ENCODE measurements at places on chromosomes 12 and 14. TPM values are rescaled to one million over a fixed set of nuclear protein-coding genes. Genes with fewer than 3 reads are reported as not detected.

- DNase-seq: no peak
Observed at GRCh38 chr12:93099792-93100191, 170.7 kb upstream of the EEA1 start.

DNA sequence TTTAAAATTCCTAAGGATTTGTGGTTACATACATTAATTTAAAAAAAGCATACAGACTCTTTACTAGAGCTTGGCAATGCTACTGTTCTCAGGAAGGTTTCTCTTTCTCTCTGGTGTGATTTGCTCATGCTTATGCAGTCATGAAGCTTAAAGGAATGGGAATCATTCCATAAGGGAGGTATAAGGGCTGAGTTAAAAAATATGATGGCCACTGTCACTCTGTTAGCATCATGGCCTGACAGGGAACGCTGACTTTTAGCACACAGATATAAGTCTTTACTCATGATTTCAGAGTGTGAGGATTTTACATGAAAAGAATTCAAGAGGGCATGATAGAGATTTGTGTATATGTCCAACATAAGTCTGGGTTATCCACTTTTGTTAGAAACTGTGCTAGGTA is 3.8 kb downstream of the MYF5 start:
- no peak for DNase-seq

DNA sequence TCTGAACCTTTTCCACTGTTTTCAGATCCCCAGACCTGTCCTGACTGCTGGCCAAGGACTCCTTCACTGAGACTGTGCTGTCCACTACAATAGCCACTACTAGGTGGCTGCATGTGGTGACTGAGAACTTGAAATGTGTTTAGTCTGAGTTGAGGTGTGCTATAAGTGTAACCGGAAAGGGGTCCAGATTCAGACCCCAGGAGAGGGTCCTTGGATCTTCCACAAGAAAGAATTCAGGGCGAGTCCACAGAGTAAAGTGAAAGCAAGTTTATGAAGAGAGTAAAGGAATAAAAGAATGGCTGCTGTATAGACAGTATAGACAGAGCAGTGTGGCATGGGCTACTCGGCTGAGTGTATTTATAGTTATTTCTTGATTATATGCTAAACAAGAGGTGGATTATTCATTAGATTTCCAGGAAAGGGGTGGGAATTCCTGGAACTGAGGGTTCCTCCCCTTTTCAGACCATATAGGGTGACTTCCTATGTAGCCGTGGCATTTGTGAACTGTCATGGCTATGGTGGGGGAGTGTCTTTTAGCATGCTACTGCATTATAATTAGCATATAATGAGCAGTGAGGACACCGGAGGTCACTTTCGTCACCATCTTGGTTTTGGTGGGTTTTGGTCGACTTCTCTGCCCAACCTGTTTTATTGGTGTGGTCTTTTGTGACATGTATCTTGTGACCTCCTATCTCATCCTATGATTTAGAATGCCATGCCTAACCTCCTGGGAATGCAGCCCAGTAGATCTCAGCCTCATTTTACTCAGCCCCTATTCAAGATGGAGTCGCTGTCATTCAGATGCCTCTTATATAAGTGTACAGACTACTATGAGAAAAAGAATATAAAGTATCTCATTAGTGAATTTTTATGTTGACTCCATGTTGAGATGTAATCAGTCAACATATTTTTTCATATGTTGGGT is 70.0 kb upstream of the SRSF5 start:
- no peak for DNase-seq

DNA sequence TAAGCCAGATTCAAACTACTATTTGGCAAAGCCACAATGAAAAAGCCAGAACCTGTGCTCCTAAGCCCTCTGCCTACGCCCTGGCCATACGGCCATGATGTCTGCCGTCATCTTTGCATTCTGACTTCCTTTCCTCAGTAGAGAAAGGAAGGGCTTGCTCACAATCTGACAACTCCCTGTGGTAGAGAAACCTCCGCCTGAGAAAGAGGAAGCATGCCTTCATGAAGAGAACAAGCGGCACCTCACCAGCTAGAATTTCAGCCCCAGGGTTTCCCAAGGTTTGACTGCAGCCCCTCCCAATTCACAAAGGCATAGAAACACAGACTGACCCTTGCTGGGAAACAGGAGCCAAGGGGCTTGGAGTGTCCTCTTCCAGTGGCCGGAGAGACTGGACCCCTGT is 25.7 kb downstream of the TEP1 start:
- no peak for DNase-seq

DNA sequence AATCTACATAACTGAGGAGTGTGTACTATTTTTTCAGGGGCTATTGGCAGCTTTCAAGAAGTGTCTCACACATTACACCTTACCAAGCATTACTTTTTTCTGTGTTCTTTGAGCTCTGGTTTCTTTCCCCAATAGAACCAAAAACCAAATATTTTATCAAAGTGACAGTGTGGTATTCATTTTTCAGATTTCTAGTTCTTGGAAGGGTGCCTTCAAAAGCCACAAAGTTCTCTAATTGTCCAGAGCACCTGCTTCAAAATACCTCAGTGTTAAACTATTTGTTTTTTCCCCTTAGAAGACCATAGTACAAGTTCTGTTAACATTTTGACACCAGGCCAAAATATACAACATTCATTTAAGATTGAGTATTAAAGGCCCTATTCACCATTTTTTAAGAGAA is 515.7 kb downstream of the ETNK1 start:
- DNase-seq: no peak

GRCh38 chr12:72631926-72632685 is 359.9 kb downstream of the TRHDE start:
- no peak for DNase-seq

GRCh38 chr12:54593135-54593534 is 4.7 kb upstream of the PPP1R1A start:
- DNase-seq: no peak

DNA sequence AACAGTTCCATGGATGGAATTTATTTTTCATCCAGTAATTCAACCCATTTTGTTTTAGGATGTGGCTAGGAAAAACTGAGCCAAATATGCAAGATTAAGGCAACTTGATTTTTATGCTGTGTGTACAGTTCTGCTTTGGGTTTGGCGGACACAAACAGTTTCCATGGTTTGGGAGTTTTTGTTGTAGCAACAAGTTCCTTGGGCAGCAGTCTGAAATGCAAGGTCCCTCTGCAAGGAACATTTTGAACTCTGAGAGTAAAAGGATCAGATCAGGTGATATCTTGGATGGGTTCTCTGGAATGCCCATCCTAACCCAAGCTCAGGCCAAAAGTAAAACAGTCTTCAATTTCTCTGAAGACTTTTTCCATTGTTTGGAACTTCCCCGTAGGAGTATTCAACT is 161.2 kb downstream of the TMX1 start:
- DNase-seq: no peak

DNA sequence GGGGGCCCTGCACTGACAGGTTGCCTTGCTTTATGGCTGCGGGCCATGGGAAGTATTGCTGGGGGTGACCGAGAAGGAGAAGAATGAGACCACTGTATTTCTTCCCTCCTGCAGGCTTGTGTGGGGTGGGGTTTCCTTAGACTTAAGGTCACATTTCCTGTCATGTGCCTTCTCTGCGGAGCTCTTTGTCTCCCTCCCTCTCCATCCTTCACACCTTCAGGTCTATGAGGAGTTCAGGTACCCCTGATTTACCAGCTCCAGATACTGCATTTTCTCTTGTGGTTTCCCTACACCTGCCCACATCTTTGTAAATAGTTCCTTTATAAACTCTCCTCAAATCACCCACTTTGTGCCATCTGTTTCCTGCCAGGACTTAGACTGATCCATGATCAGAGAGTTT is 3.6 kb downstream of the FNTB start:
- DNase-seq: no peak

DNA sequence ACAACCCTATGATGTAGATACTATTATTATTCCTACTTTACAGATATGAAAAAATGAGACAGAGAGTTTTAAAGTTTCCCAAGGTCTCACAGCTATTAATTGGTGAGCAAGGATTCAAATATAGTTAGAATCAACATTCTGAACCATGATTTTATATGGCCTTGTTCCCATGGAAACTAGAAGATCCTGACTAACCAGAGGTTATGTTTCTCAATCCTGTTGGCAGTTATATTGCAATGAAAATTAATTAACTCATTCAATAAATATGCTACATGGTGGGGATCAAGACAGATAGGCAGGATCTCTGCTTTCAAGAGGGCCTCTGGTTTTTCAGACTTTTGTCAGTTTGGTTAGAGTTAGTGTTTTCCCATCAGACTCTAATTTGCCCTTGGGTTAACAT is 9.3 kb upstream of the FUT8 start:
- DNase-seq: no peak

GRCh38 chr12:26251600-26251999 is 56.2 kb downstream of the SSPN start:
- peak; percentile 83 for DNase-seq

GRCh38 chr14:57232006-57232405 is 36.7 kb downstream of the EXOC5 start:
- no peak for DNase-seq

DNA sequence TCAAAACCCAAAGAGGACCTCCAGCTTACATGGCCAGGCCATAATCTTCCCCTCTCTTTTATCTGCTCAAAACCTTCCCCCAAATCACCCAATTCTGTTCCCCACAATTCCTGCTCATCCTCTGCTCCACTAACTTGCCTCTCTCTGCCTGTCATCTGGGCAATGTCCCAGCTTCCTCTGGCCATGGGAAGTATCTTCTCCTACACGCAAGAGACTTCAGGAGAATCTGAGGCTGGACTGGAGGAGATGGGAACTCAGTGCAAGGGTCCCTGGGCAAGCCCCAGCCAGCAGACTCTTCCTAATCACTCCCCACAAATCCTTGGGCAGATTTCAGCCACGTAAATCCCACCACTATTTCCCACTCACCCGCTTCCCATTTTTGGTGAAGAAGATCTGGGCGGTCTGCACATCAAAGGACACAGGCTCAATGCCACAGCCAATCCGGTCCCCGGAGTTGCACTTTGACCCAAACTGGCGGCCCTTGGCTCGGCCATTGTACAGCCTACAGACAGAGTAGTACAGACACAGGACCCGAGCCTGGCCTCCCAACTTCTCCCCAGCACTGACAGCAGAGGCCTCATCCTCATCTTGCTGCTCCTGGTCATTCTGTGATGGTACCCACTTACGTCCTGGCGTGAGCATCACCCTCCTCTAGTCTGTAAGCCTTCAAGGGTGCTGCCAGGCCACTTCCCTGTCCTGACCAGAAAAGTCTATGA is 4.7 kb downstream of the SPRYD3 start:
- DNase-seq: no peak

DNA sequence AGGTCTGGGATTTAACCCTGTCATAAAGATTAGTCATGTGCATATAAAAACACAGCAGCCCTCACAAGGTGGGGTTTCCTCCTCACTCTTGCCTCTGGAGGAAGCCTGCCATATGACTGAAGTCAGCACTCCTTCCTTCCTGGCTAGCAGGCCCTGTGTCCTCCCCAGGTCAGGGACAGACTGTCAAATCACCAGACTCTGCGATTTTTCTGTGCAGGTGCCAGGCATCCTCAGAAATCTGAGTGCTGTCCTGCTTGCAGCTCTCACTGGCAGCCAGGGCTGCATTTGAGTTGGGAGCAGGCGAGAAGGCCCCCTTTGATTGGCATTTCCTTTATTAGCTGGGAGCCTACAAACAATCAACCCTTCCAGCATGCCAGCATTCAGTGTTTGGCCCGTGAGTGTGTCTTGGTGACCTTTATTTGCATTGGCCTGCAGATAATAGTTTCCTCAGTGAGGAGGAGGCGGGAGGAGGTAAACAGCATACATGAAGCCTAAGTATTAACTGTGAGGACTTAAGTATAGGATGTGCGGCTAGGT is 183.8 kb upstream of the ARHGAP5 start:
- no peak for DNase-seq

DNA sequence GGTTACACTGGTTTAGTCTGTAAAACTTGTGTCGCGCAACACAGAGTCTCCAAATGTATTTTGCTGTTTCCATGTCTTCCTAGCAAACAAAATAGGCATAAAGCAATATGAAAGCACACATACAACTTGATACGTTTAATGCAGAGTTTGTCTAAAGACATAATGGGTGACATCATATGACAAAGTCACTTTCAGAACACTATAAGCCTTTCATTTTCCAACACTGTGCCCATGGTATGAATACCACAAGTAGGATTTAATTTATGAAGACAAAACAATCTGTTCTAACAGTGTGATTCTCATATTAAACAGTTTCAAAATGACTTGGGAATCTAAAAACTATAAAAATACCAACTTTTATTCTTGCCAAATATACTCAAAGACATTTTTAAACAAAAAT is 58.4 kb downstream of the PTPN21 start:
- no peak for DNase-seq

DNA sequence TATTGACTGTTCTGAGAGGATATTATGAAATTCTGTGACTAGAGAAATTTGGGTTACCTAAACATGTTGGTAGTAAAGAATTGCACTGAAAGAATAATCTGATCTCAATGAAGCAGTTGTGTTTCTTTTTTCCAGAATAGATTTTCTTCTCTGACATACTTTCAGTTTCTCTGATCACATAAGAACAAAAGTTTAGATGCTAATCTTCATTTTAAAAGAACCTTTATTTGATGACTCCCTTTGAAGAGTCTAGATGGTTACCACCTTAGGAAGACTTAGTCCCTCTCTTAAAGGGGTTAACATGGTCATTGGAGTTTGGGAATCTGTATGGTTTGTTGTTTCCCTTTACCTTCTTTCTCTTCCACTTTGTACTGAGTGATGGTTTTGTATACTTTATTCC is 58.6 kb downstream of the MON2 start:
- DNase-seq: no peak

DNA sequence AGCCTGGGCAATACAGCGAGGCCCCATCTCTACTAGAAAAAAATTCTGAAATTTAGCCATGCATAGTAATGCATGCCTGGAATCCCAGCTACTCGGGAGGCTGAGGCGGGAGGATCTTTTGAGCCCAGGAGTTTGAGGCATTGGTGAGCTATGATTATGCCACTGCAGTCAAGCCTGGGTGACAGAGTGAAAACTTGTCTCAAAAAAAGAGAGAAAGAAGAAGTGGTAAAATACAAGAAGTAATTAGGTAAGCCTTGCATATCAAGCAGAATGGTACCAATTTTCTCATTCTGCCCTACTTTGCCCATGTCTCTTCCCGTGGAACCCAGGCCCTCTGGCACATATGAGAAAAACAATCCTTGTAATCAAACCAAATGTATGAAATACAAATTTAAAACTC is 70.7 kb downstream of the SUSD6 start:
- DNase-seq: no peak

GRCh38 chr12:9701380-9702154 is 31.3 kb downstream of the CLECL1 start:
- DNase-seq: no peak

GRCh38 chr14:76311079-76311758 is 64.7 kb upstream of the ESRRB start:
- DNase-seq: no peak

Gene ADCY4
- total RNA-seq: 43.9 TPM

Gene OR4E1
- not detected for total RNA-seq

Gene ZNF219
- total RNA-seq: 38.3 TPM

Gene CSRP2
- 11.6 TPM for total RNA-seq

Gene DACT1
- total RNA-seq: 7.0 TPM

Gene SRRM4
- 0.13 TPM for total RNA-seq

Gene PMEL
- 0.65 TPM for total RNA-seq

Gene CMA1
- 0.42 TPM for total RNA-seq
